B cell (primary cell): ENCODE measurements at places on chromosomes 13 and 19.

DNA sequence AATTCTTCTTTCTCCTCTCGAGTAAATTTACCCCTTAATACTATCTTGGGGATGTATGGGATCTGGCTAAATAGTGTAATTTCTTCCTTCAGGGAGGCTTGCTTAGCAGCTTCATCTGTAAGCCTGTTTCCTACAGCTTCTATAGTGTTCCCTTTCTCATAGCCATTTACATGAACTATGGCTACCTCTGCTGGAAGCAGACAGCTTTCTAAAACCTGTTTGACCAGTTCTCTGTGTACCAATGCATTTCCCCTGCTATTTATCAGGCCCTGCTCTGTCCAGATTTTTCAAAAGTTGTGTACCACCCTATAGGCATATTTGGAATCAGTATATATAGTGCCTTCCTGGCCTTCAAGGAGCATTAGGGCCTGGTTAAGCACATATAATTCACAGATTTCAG lies 113.6 kb upstream of the PCDH9 start:
- DNase-seq = no peak

GRCh38 chr13:77230560-77230959 lies 96.3 kb downstream of the MYCBP2 start:
- no peak for DNase-seq

DNA sequence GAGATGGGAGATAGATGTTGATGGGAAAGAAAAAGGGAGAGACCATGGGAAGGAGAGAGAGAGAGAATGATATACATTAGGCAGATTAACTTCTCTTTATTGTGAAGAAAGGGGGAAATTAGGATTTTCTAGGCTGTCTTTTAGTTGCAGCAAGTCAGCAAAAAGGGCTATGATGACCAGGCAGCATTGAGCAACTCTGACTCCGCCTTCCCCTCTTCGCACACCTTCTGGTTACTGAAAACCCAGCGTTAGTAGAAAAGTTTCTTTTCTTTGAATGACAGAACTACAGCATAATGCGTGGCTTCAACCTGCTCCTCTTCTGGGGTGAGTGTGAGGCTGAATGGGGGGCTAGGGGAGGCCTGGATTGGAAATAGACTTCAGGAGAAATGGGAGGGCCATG lies at the start of gene ADGRE1:
Gene ADGRE1, plus strand, starts transcription at position 264 of the 400 bp plus-strand sequence. Its CDS starts 30 bp downstream, at position 294.
- no peak for DNase-seq

DNA sequence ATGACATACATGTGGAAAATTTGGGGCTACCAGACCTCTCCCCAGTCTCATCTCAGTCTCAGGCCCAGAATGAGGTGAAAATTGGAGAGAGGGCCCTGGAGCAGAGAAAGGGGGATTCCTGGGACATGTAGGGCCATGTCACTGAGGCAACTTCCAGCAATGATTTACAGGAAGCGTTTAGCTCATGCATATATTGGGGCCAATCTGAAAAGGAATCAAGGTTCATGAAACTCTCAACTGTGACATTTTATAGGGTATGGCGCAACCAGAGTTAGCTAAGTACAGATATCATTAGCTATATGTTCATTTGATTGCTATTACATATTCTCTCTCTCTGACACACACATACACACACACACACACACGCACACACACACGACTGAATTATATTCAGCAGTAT lies 86.3 kb downstream of the RNASEH2B start:
- DNase-seq = no peak

DNA sequence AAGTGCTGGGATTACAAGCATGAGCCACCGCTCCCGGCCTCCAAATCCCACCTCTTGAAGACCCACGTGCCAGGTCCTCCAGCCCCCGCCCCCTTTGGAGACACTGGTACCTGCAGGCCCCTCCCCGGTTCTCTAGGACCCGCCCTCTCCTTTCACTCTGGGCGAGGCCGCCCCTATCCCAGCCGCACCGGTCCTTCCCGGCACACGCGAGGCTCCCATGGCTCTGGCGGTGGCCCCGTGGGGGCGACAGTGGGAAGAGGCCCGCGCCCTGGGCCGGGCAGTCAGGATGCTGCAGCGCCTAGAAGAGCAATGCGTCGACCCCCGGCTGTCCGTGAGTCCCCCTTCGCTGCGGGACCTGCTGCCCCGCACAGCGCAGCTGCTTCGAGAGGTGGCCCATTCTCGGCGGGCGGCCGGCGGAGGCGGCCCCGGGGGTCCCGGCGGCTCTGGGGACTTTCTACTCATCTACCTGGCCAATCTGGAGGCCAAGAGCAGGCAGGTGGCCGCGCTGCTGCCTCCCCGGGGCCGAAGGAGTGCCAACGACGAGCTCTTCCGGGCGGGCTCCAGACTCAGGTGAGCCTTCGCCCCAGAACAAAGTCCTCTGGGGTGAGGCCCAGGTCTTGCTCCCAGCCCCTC lies at the start of gene CBLC:
Gene CBLC, plus strand, starts transcription at position 176 of the 633 bp plus-strand sequence. Its CDS starts 42 bp downstream, at position 218.
- no peak for DNase-seq
